ENCODE measurements at places on chromosomes 2 and 18.

DNA sequence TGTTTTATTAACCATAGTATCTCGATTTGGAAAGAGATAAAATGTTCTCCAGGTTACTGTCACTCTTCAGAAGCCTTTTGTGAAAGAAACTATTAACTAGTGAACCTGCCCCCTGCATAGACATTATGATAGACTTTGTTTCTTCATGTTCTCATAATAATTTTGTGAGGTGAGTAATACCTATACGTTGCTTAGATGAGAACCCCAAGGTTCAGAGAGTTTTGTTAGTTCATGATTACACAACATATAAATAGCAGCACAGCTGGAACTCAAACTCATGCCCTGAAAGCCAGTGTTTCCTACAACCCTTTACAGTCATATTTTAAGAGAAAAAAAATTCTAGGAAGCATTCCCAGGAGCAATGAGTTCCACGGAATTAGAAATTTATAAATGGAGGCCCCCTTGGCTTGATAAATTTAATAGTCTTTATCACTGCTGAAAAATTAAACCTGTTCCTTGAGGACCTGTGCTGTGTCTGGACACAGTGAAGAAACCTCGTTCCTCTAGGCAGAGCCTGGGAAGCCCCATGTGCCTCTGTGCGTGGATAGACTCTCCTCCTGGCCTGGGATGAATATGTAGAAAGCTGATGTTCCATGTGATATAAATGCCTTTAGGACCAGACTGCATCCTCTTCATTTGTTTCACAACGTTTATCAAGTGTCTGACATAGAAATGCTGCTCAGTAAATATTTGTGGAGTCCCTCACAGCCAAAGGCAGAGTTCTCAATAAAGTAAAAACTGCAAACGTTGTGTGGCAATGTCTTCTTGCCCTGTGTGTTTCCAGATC lies 1257.0 kb upstream of the GYPC start:
- DNase-seq, result no peak

DNA sequence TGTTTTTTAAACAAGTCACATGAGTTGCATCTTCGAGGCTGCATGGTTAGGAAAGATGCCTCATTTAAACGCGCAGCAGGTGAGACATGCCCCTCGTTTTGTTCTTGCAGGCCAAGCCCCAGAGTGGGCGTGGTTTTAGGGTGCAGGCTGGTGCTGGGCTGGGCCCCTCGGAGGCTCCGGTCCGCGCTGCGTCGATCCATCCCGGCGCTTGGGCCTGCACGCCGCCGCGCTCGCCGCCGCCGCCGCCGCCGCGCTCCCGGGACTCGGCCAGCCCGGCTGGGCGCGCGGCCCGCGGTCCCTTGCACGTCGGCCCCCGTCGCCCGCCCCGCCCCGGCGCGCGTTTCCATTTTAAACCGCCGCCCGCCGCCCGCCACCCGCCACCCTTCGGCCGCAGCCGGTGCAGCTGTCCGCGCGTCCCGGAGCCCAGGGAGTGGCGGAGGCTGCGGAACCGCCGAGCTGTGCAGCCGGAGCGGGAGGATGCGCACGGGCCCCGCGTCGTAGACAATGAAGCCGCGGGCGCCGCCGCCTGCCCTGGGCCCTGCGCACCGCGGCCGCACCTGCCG lies 175.5 kb downstream of the AGAP1 start:
- DNase-seq, result peak; percentile 37

GRCh38 chr2:6578416-6578815 lies 287.3 kb downstream of the CMPK2 start:
- DNase-seq, result no peak

GRCh38 chr2:164964700-164965099 lies 9.4 kb upstream of the SLC38A11 start:
- no peak for DNase-seq

GRCh38 chr2:30776831-30777635 lies 30.2 kb downstream of the CAPN13 start:
- no peak for DNase-seq

GRCh38 chr2:213551526-213551925 lies 267.3 kb downstream of the SPAG16 start:
- no peak for DNase-seq

GRCh38 chr2:9235147-9236044 lies 28.8 kb downstream of the ASAP2 start:
- DNase-seq, result no peak

DNA sequence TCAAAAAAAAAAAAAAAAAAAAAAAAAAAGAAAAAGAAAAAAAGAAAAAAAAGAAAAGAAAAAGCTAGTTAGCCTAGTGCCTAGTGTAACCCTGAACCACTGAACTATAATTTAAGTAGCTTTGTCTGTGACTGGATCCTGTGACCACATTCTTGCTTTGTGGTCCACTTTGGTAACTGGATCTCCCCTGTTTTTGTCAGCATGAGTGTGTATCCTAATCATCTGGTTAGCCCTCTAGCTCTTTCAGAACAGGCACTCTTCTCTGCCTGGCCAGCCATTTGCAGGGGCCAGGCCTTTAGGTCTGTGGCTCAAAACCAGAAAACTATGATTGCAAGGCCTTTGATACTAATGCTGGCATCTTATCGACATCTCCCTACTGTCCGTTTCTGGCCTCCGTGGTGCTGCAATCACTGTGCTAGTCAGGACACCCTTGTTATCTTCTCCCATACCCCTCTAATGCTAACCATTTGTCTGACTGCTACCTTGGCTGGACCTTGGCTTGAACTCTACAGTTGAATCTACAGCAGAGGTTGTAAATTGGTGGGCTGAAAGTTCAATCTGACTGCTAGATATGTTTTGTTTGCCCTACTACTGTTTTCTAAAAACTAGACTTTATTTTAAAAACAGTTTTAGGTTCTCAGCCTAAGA lies 40.5 kb downstream of the RBKS start:
- DNase-seq, result no peak

DNA sequence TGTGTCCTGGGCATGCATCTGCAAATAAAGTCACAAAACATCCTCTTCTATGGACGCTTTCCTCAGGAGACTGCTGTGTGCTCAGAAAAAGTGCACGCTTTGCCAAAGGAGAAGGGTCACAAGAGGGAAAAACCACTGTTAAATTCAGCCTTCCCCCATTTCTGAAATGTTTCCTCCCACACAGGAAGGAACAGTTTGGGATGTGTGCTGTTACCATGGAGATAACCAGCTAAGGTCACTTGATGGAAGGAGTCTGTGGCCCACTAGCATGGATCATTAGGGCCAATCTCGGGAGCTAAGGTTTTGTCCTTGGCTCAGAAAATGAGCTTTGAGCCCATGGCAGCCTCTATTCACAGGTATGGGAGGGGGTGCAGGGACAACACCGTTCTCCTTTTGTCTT lies 5.6 kb downstream of the KCNE4 start:
- no peak for DNase-seq

GRCh38 chr2:101806123-101806522 lies 108.6 kb downstream of the MAP4K4 start:
- peak; percentile 84 for DNase-seq

DNA sequence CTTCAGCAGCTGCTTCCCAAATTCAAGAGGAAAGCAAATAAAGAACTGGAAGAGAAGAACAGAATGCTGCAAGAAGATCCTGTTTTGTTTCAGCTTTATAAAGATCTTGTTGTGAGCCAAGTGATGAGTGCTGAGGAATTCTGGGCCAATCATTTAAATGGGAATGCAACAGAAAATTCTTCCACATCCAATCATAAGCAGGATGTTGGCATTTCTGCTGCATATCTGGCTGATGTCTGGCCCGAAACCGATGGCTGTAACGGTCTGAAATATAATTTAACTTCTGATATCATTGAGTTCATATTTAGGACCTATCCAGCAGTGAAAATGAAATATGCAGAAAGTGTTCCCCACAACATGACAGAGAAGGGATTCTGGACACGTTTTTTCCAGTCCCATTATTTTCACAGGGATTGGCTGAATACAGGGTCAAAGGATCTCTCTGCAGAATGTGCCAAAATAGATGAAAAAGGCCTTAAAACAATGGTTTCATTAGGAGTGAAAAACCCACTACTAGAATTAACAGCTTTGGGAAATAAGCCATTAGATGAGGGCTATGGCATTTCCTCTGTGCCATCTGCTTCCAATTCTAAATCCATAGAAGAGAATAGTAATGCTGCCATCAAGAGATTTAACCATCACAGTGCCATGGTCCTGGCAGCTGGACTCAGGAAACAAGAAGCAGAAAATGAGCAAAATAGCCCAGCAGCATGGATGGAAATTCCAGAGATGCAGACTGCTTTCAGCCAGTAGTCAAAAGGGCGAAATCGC lies 175.6 kb downstream of the MC4R start:
- no peak for DNase-seq

- no peak for DNase-seq
Observed at GRCh38 chr2:203719456-203720410, 13.3 kb downstream of the CD28 start.

- no peak for DNase-seq
Observed at GRCh38 chr18:45678441-45678840, 45.5 kb upstream of the SLC14A1 start.

- no peak for DNase-seq
Observed at GRCh38 chr2:121099329-121100290, 185.4 kb downstream of the TFCP2L1 start.
